ENCODE measurements at places on chromosomes 16 and 17.
A peak's percentile ranks its signal among the peaks of the same experiment; 100 is the strongest.

- no peak for DNase-seq
- H3K27ac ChIP-seq = no peak overlapping the region
- peaks cover 19% of the 10 kb centered on the region for H3K4me1 ChIP-seq
Measured at GRCh38 chr16:75075688-75076268, 40.8 kb downstream of the LDHD start.

GRCh38 chr17:1275962-1276736, 3.3 kb upstream of the TRARG1 start:
- H3K4me1 ChIP-seq = peaks cover 19% of the 10 kb centered on the region
- H3K27ac ChIP-seq = no peak overlapping the region
- H3K27me3 ChIP-seq = peaks cover 9% of the 10 kb centered on the region
- H3K36me3 ChIP-seq = no peaks in the 10 kb centered on the region
- peak overlapping the region; percentile 64 for H3K4me3 ChIP-seq

GRCh38 chr17:79049821-79050220, 24.8 kb upstream of the ENGASE start:
- peaks cover 27% of the 10 kb centered on the region for H3K27me3 ChIP-seq
- no peak overlapping the region for H3K4me3 ChIP-seq

- peak overlapping the region; percentile 80 for H3K4me3 ChIP-seq
- H3K36me3 ChIP-seq = peaks cover 4% of the 10 kb centered on the region
- peak; percentile 57 for DNase-seq
- H3K27ac ChIP-seq = peak overlapping the region; percentile 96
- H3K27me3 ChIP-seq = no peaks in the 10 kb centered on the region
Measured at GRCh38 chr17:49388290-49388640, 26.2 kb upstream of the ZNF652 start.

DNA sequence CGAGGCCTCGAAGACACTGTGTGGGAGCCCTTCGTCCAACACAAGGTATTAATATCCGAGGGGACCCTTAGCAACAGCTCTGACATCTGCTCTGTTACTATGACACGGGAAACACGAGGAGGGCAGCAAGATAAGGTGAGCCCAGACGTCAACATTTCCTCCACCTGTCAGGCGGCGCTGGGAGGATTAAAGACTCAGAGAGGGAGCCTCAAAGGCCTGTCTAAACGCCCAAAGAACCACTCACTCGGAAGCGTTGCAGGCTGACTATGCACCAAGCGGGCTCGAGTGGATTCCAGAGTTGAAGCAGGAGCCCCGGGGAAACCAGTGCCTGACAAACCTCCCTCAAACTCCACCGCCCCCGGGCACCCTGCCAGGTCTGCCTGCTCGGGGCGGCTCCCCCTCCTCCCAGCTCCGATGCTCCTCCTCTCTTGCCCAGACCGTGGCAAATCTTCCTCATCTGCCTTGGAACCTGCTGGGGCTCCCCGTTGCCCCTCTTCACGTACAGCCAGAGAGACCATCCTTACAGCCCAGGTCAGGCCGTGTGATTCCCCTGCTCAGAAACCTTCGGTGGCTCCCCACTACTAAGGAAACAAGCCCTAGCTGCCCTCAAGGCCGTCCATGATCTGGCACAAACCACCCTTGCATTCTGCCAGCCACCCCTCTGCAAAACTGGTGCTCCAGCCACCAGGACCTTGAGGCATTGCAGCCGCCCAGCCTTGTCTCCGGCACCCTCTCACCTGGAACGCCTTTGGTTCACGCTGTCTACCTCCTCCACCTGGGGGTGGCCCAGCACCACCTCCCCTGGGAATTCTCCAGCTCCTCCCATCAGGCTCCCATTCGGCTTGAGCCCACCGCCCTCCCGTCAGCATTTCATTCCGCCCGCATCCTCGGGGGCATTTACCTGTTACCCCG, 16.2 kb downstream of the RPH3AL start:
- no peak overlapping the region for H3K27ac ChIP-seq
- peaks cover 8% of the 10 kb centered on the region for H3K27me3 ChIP-seq
- no peak overlapping the region for H3K4me3 ChIP-seq

All from memory B cell (primary cell).